ENCODE measurements at places on chromosomes 2 and 18.

DNA sequence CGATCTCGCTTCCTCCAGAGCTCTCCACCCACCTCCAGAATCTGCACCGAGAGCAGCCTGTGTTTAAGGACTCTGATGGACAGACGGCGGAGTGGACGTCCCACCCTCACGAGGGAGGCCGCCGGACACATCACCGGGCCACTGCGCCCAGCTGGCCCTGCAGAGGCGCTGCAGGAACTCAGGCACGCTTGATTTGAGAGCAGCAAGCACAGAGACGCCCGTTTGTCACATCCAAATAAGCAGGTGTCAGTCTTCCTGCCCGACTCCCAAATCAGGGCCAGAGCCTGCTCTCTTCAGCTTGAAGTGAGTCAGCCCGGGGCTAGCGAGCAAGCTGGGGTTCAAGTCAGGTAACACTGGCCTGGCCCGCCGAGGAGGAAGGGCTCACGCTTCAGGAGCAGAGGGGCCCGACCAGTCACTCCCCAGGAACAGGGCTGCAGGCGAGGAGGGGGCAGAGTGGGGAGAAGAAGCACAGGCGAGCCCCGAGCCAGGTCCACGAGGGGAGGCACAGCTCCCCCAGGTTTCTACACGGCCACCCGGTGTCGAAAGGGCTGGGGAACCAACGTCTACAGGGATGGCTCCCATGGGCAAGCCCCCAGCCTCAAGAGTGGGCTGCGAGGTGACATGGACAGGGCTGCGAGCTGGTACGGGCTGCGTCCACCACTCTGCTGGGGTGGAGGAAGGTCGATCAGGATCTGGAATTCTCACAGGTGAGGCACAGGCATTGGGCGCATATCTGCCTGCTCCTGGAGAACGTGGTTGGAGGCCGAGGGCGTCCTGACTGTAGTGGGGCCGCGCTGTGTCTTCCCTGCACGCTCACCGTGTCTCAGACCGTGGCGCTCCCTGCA is 52.5 kb upstream of the CTDP1 start:
- DNase-seq, result no peak

DNA sequence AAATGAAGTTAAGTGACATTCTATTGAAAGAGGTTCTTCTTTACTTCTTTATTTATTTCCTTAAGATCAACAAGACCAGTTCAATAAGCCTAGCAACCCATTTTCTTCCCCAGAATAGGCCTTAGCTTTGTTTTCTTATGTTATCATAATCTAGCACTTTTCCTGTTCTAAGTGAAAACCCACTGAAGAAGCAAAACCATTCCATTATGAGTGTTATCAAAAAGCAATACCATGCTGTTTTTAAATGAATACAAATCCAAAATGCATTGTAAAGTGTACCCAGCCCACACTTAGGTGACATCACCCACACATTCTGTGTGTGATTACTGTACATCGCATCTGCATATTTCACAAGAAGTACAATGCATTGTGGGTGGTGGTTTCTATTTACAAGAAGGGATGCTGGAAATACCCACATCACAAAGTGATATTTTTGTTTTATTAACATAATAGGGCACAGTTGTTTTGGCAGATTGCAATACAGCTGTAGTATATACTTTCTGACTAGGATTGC is 679.5 kb downstream of the KCNJ3 start:
- DNase-seq, result no peak

- DNase-seq, result no peak
Measured at GRCh38 chr18:75896865-75897264, 469.4 kb upstream of the SMIM21 start.

DNA sequence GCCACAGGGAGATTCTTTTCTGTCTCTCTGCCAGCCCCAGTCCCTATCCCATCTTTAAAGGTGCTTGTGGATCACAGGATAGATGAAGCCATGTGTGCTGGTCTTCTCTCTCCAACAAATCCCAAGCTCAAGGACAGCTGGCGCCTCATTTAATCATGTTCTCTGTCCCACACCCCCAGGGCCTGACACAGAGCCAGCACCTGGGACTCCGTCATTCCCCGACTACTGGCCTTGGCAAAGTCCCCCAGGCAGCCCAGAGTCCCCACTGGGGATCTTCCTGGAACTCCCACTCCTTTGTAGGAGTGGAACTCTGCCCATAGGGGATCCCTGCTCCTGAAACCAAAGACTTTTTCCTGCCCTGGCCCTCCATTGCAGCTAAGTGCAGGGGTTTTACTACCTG is 60.8 kb downstream of the MTHFD2 start:
- no peak for DNase-seq

DNA sequence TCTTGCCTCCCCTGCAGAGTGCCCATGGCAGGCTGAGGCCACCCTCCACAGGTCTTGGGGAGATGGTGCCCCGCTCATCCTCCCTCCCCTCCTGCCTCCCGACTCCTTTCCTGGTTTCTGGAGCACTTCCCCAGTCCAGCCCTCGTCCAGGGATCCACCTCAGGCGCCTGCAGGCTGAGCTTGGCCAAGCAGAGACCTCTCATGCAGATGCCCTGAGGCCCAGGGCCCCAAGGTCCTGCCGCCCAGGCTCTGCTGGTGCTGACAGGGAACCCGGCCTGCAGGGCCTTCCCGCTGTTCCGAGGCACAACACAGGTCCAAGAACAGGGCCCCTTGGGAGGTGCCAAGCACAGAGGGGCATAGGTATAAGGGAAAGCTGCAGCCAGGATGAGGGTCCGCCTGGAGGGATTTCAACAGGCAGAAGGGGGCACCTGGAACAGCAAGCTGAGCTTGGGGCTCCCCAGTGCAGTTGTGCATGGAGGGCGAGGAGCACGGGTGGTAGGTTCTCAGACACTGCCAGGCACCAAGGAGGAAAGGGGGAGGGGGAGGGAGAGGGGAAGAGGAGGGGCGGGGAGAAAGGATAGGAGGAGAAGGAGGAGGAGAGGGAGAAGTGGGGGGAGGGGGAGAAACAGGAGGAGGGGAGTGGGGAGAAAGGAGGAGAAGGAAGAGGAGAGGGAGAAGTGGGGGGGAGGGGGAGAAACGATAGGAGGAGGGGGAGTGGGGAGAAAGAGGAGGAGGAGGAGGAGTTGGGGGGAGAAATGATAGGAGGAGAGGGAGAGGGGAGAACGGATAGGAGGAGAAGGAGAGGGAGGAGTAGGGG is 1.2 kb upstream of the ANO7 start:
- no peak for DNase-seq

GRCh38 chr2:127149384-127149783 is 42.4 kb upstream of the BIN1 start:
- peak; percentile 82 for DNase-seq

- DNase-seq, result no peak
Measured at GRCh38 chr2:235523486-235524150, 29.8 kb downstream of the AGAP1 start.

GRCh38 chr2:43230951-43231827 is 4.8 kb upstream of the ZFP36L2 start:
- DNase-seq, result no peak

GRCh38 chr2:65751408-65751807 is 319.0 kb upstream of the SPRED2 start:
- DNase-seq, result no peak

DNA sequence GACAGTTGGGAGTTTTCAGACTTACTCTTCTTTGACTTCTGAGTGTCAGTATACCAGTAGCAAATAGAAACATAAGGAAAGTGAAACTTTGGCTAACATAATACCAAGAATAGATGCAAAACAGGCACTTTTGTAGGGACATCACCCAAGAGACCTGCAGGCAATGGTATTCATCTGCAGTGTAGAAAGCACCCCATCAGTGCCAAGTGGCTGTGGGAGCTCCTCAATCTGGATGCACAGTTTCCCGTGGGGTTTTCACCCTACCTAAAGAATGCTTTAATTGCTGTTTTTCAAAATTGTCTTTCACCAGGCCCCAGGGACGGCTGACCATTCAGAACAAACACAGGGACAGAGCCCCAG is 96.6 kb upstream of the GPR45 start:
- no peak for DNase-seq

DNA sequence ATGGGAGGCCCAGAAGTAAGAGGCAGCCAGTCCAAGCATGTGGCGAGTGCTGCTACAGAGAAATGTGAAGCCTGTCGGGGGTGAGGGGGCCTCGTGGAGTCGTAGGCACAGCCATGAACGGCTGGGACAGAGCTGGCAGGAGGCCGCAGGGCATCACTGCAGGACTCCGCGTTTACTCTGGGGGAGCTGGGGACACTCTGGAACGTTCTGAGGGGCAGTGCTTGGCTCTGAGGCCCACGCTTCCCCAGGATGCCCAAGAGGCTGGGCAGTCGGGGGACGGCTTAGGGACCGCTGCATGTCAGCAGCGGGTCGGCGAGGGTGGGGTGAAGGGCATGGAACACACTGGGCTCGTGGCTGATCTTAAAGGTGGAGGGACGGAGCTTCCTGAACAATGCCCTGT is 6.6 kb downstream of the TMEM18 start:
- no peak for DNase-seq

DNA sequence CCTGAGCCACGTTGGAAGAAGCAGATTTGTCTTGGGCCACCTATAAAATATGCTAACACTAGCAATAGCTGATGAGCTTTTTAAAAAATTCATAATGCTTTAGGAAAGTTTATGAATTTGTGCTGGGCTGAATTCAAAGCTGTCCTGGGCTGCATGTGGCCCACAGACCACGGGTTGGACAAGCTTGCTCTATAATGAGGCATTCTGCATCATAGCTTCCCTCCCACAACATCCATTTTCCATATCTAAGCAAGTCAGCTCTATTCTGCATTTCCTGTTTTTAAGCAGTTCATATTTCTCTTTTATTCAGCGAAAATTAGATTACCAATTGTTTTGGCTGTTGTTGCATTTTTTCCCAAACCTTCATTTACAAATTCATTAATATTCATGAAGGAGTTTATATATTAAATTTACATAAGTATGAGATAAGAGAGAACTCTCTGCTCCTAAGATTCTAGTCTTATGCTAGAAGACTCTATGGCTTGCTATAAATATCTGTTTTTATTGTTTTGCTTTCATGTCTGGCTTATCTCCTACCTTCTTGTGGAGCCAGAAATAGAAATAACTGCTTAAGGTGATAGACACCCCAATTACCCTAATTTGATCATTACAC is 114.5 kb upstream of the HNRNPA3 start:
- DNase-seq, result no peak

DNA sequence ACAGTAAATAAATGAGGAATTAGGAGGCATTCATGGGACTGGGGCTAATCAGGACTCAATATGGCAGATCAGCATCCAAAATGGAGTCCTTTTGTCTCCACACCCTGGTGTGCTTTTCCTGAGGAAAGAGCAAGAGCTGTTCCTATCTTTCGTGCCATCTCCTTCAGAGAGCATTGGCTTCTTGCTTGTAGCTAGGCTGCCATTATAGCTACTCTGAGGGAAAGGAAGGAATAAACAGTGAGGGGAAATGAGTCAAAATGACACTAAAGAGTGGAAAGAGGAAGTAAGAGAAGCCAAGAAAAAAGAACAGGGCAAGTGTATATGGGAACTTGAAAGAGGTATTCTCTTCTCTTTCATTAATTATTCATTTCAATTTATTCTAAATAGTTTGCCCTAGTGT is 8.4 kb upstream of the NMI start:
- no peak for DNase-seq

- DNase-seq, result no peak
Measured at GRCh38 chr2:241064008-241064801, 37.9 kb downstream of the MTERF4 start.

DNA sequence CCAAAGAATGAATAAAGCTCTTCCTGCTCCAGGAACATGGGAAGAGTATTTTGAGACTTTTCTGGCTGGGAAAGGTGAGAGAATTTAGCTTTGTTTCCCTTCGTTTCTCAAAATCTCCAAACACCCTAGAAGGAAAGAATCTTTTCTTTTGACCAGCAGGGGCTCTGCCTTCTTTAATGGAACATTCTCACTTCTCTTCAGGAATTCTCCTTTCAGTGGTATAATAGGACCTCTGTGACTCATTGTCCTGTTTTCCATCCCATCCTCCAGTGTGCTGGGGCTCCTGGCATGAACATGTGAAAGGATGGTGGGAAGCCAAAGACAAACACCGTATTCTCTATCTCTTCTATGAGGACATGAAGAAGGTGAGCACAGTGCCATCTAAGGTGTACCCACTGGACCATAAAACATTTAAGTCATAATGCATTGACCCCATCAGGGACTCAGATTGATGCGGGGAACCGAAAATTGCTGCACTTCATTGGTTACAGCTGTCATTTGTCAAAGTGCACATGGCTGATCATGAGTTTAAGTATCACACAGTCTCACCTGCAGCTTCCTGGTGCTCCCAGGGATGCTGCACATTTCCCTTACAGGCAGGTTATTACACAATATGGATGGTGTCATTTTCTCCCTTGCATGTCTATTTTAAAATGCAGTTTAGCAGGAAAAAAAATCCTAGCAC is 5.5 kb downstream of the SULT1C4 start:
- DNase-seq, result no peak

- no peak for DNase-seq
Measured at GRCh38 chr2:235857598-235857997, 310.6 kb downstream of the GBX2 start.

- no peak for DNase-seq
Measured at GRCh38 chr2:64837116-64837731, 152.0 kb upstream of the SLC1A4 start.

DNA sequence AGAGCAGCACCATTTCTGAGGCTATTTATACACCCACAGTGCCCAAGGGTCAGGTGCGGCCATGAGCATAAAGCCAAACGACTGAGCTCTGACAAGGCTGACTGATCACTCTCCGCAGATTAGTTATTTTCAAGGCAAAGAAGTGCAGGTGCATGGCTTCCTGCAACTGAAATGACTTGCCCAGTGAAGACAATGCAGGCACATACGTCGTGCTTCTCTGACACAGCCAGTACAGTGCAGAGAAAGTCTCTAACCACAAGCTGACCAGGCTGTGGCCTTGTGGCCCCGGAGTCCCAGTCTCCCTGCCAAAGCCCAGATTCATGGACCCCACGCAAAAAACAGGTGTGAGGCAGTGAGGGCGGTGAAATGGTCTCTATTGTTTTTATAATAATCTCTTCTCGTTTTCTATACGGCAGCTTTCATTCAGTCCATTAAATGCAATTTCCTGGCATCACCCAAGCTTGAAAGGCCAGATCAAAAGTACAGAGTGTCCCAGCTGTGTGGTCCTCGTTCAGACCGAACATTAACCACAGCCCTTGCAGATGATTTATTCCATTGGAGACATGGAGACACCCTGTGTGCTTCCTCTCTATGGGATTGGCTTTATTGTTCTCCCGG is 447.0 kb upstream of the ID2 start:
- no peak for DNase-seq

DNA sequence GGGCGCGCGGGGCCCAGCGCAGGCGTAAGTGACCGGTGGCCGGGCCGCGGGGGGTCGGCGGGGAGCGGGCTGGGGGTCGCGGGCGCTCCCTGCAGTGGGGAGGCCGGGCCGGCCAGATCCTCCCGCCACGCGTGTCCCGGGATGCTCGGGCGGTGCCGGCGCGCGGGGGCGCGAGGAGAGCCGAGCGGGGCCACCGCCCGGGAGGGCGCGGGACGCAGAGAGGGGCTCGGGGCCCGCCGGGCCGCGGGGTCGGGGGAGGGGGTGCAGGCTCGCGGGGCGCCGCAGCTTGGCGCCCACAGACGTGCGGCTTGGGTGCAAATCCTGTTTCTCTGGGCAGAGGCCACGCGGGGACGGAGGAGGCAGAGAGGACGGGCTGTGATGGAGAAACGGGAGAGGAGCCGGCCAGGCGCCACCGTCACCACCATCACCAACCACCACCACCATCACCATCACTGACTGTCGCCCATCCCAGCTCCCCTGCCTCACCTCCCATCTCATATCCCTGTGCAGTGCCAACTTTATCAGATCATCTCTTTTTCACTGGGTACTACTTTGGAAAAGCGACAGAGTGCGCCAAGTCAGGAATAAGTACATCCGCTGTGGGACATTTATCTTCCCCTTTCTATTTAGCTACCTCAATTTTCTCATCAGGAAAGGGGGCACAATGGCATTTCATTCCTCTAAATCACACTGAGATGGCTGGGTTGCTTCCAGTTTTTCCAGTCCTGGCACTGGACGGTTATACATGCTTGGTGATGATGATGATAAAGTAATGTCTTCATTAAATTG is 97.2 kb upstream of the GPR45 start:
- no peak for DNase-seq

Data from HFF-Myc (cell line).